ENCODE measurements at places on chromosomes 1 and 21. TPM values are rescaled to one million over a fixed set of nuclear protein-coding genes. Genes with fewer than 3 reads are reported as not detected.

GRCh38 chr1:181038399-181038873 lies 4.7 kb downstream of the MR1 start:
- H3K27ac ChIP-seq = no peak overlapping the region
- peaks cover 18% of the 10 kb centered on the region for H3K4me1 ChIP-seq
- H3K4me3 ChIP-seq = no peak overlapping the region

DNA sequence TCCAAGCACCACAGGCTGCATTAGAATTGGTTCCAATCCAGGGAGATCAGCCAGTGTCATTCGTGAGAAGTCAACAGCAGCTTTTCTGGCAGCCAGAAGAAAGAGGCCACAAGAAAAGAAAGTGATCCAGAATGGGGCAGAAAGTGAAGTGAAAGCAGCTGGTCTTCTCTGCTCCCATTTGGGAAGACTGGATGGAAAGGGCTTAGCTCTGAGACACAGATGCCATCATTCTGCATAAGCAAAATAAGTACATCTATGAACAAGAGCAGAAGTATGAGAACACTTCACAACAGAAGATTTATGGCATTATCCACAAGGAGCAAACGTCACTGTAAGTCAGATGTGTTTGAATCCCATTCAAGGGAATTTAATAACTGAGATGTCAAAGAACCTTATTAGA lies 326.5 kb upstream of the ESRRG start:
- H3K4me3 ChIP-seq = no peak overlapping the region
- H3K27me3 ChIP-seq = no peaks in the 10 kb centered on the region
- DNase-seq = no peak
- no peaks in the 10 kb centered on the region for H3K4me1 ChIP-seq

- peak; percentile 93 for DNase-seq
- no peaks in the 10 kb centered on the region for H3K36me3 ChIP-seq
- peaks cover 17% of the 10 kb centered on the region for H3K4me1 ChIP-seq
- no peaks in the 10 kb centered on the region for H3K27me3 ChIP-seq
- no peak overlapping the region for H3K4me3 ChIP-seq
These were observed 55.7 kb downstream of the GIPC2 start for GRCh38 chr1:78101514-78101913.

The SAMSN1 gene
- not detected for total RNA-seq

GRCh38 chr1:4710592-4711415 lies 56.4 kb downstream of the AJAP1 start:
- no peak overlapping the region for H3K4me3 ChIP-seq
- peaks cover 50% of the 10 kb centered on the region for H3K27me3 ChIP-seq
- no peaks in the 10 kb centered on the region for H3K36me3 ChIP-seq
- no peak for DNase-seq

- H3K4me3 ChIP-seq = no peak overlapping the region
- H3K27ac ChIP-seq = no peak overlapping the region
- H3K4me1 ChIP-seq = peaks cover 18% of the 10 kb centered on the region
- no peaks in the 10 kb centered on the region for H3K36me3 ChIP-seq
- DNase-seq = peak; percentile 56
These were observed 8.9 kb upstream of the ZNF669 start for GRCh38 chr1:247113094-247113497.

The C8B gene
- not detected for total RNA-seq

GRCh38 chr21:25501996-25502665 lies 105.2 kb downstream of the MRPL39 start:
- H3K27me3 ChIP-seq = no peaks in the 10 kb centered on the region
- DNase-seq = no peak
- no peaks in the 10 kb centered on the region for H3K36me3 ChIP-seq
- H3K4me1 ChIP-seq = peaks cover 13% of the 10 kb centered on the region

- H3K27me3 ChIP-seq = no peaks in the 10 kb centered on the region
- peak overlapping the region; percentile 70 for H3K4me3 ChIP-seq
- H3K4me1 ChIP-seq = peaks cover 9% of the 10 kb centered on the region
- peaks cover 10% of the 10 kb centered on the region for H3K36me3 ChIP-seq
- DNase-seq = peak; percentile 79
- no peak overlapping the region for H3K27ac ChIP-seq
These were observed 38.7 kb upstream of the HMGN1 start for GRCh38 chr21:39387461-39388037.

DNA sequence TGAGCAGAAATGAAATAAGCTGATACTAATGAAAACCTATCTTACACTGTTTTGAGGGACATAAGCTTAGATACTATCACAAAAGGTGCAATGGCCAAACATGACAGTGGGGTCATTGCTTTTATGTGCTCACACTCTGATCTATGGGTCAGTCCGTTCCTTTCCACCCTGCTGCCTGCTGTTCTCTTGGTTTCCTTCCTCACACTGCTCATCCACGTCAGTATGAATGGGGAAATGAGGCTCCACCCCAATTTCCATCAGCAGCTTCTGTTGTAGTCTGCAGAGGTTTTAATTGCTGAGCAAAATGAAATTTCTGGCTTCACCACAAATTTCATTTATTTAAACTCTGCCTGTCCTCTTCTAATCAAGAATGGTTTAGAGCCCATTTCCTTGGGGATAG lies 155.2 kb downstream of the GABPA start:
- no peak for DNase-seq
- H3K36me3 ChIP-seq = peaks cover 46% of the 10 kb centered on the region
- no peaks in the 10 kb centered on the region for H3K27me3 ChIP-seq

The FHAD1 gene
- 1.4 TPM for total RNA-seq

The RXFP4 gene
- total RNA-seq = not detected

DNA sequence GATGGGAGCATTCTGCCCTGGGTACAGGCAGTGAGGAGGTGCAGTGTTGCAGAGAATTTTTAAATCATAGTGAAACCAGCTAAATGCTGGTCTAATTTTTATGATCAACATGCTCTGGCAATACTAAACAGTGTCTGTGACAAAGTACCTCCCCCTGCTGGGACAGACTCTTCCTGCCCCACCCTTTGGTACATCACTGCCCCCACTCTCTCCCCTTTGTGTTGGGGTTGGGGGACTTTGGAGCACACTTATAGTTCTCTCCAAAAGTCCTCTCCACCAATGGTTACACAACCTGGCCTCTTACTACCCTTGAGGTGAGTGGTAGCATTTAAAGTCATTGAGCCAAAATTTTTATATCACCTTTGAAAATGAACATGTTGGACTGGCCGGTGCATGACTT lies 48.2 kb upstream of the GUCA2B start:
- H3K27ac ChIP-seq = no peak overlapping the region
- no peaks in the 10 kb centered on the region for H3K27me3 ChIP-seq
- H3K4me1 ChIP-seq = no peaks in the 10 kb centered on the region
- no peak for DNase-seq
- no peak overlapping the region for H3K4me3 ChIP-seq

DNA sequence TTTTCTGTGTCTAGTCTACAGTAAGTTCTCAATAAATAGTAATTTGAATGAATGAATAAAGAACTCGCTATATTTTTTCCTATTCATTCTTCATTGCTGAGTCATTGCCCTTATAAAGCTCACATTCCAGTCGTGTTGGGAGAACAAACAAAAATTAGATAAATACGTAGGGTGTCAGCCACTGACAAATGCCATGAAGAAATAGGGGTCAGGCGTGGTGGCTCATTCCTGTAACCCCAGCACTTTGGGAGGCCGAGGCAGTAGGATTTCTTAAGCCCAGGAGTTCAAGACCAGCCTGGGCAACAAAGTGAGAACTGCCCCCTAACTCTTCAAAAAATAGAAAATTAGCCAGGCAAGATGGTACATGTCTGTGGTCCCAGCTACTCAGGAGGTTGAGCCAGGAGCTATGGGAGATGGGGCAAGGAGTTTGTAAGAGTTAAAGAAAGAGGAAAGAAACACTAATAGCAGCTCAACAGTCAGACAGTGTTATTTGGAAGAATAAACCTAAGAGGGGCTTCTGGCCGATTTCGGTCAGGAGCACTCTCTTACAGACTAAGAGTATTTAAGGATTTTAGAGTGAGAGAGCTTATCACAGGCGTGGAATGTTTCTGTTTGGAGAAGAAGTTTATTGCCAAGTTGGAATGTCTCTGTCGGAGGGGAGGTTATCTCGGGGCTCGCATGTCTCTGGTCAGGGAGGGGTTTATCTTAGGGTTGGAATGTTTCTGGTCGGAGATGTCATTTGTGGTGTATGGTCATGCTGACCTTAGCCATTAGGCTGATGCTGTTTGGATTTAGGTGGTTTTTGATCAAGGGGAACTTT lies 1.8 kb upstream of the CHML start:
- H3K4me1 ChIP-seq = peaks cover 39% of the 10 kb centered on the region
- H3K27ac ChIP-seq = peak overlapping the region; percentile 56
- peak; percentile 96 for DNase-seq
- no peaks in the 10 kb centered on the region for H3K27me3 ChIP-seq
- H3K4me3 ChIP-seq = no peak overlapping the region
- H3K36me3 ChIP-seq = no peaks in the 10 kb centered on the region

The TMEM81 gene
- 6.3 TPM for total RNA-seq

The OR2T35 gene
- total RNA-seq = not detected

GRCh38 chr21:18722193-18722592 lies 318.6 kb upstream of the TMPRSS15 start:
- H3K4me3 ChIP-seq = no peak overlapping the region
- no peaks in the 10 kb centered on the region for H3K36me3 ChIP-seq
- H3K27me3 ChIP-seq = no peaks in the 10 kb centered on the region
- no peak overlapping the region for H3K27ac ChIP-seq
- DNase-seq = no peak

DNA sequence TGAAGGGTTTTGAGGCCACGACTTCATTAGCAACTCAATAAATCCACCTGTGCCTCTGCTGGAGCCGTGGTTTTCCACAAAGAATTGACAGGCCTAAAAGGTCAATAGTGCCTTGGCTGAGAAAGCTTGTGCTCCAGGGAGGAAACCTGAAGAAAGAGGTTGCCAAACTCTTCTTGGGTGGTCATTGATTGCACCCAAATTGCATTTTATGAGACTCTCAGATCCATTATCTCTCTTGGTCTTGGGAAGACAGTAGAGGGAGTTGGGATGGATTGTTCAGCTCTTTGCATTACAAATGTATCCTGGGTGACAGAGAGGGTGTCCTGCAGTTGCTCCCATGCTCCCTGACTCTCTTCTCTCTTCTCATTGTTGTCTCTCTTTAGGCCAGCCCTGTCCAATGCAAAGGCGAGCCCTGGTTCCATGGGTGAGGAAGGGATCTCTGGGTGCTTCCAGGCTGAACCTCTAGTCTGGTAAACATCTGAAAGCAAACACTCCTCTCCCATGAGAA lies 46.1 kb upstream of the HTR1D start:
- no peak overlapping the region for H3K4me3 ChIP-seq
- no peaks in the 10 kb centered on the region for H3K27me3 ChIP-seq
- H3K4me1 ChIP-seq = no peaks in the 10 kb centered on the region
- H3K36me3 ChIP-seq = no peaks in the 10 kb centered on the region
- DNase-seq = no peak
- H3K27ac ChIP-seq = no peak overlapping the region

The RAB7B gene
- not detected for total RNA-seq

- no peak overlapping the region for H3K4me3 ChIP-seq
- H3K27ac ChIP-seq = no peak overlapping the region
- no peak for DNase-seq
- no peaks in the 10 kb centered on the region for H3K4me1 ChIP-seq
These were observed 72.0 kb downstream of the OLFM3 start for GRCh38 chr1:101924700-101925099.

The TDRD5 gene
- not detected for total RNA-seq

GRCh38 chr1:232970508-232970907 lies 20.1 kb downstream of the NTPCR start:
- DNase-seq = no peak
- no peaks in the 10 kb centered on the region for H3K27me3 ChIP-seq
- no peak overlapping the region for H3K27ac ChIP-seq

DNA sequence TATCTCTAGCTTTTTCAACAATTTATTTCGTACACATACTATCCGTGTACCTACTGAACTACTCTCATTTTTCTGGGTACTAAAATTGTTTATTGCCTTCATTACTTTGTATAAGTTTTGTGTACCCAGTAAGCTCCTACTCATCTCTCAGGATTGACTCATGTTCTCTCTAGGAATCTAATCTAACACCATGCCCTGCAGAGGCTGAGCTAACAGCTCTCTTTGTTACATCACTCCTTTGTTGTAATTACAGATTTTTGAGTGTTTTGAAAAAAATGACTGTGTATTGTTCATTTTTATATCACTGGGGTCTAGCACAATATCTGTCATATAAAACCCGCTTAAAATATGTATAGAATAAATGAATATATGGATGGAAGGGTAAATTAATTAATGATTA lies 167.1 kb downstream of the ATP6V1G3 start:
- no peaks in the 10 kb centered on the region for H3K36me3 ChIP-seq
- H3K4me1 ChIP-seq = no peaks in the 10 kb centered on the region
- H3K4me3 ChIP-seq = no peak overlapping the region
- H3K27me3 ChIP-seq = no peaks in the 10 kb centered on the region

The HHIPL2 gene
- total RNA-seq = 1.2 TPM

The DCST1 gene
- total RNA-seq = not detected

The PRR9 gene
- total RNA-seq = not detected

GRCh38 chr1:58869638-58870297 lies 85.9 kb upstream of the JUN start:
- no peaks in the 10 kb centered on the region for H3K27me3 ChIP-seq
- DNase-seq = no peak
- no peak overlapping the region for H3K27ac ChIP-seq
- H3K4me1 ChIP-seq = peaks cover 11% of the 10 kb centered on the region

The CIART gene
- 19.0 TPM for total RNA-seq

The NR1I3 gene
- total RNA-seq = not detected

The KLHDC8A gene
- not detected for total RNA-seq

DNA sequence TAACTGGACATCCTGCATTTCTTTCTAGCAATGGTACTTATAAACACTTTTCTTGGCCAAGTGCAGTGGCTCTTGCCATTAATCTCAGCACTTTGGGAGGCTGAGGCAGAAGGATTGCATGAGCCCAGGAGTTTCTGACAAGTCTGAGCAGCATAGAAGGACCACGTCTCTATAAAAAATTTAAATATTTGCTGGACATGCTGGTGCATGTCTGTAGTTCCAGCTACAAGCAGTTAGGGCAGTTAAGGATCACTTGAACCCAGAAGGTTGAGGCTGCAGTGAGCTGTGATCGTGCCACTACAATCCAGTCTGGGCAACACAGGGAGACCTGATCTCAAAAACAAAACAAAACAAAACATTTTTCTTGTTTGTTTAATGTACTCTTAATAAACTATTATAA lies 434.0 kb downstream of the PLA2G4A start:
- no peaks in the 10 kb centered on the region for H3K4me1 ChIP-seq
- H3K27ac ChIP-seq = no peak overlapping the region
- no peak overlapping the region for H3K4me3 ChIP-seq

- no peak overlapping the region for H3K4me3 ChIP-seq
- H3K27ac ChIP-seq = no peak overlapping the region
- no peak for DNase-seq
- peaks cover 38% of the 10 kb centered on the region for H3K27me3 ChIP-seq
- H3K4me1 ChIP-seq = no peaks in the 10 kb centered on the region
These were observed 180.6 kb downstream of the COL24A1 start for GRCh38 chr1:85975912-85976371.

GRCh38 chr1:230507236-230507635 lies 81.1 kb upstream of the PGBD5 start:
- H3K27me3 ChIP-seq = peaks cover 61% of the 10 kb centered on the region
- no peaks in the 10 kb centered on the region for H3K4me1 ChIP-seq
- no peaks in the 10 kb centered on the region for H3K36me3 ChIP-seq
- H3K4me3 ChIP-seq = no peak overlapping the region

Measured in PC-3 (cell line).